Neural progenitor cell (in vitro differentiated cells): ENCODE measurements at places on chromosomes 5 and 9. TPM values are rescaled to one million over a fixed set of nuclear protein-coding genes. Genes with fewer than 3 reads are reported as not detected.

PCDHGA2 gene
- total RNA-seq, result 0.37 and 0.71 TPM in 2 replicates

CEP78 gene
- 102 and 122 TPM in 2 replicates for total RNA-seq

TAF1L gene
- not detected in 2 replicates for total RNA-seq

PRDM9 gene
- total RNA-seq, result not detected in 2 replicates

GRCh38 chr5:98433673-98434072 is 339.8 kb upstream of the RGMB start:
- H3K4me1 ChIP-seq, result peaks cover 16% of the 10 kb centered on the region
- H3K4me3 ChIP-seq, result no peak overlapping the region
- H3K27ac ChIP-seq, result no peak overlapping the region
- H3K36me3 ChIP-seq, result no peaks in the 10 kb centered on the region
- no peak for DNase-seq

DNA sequence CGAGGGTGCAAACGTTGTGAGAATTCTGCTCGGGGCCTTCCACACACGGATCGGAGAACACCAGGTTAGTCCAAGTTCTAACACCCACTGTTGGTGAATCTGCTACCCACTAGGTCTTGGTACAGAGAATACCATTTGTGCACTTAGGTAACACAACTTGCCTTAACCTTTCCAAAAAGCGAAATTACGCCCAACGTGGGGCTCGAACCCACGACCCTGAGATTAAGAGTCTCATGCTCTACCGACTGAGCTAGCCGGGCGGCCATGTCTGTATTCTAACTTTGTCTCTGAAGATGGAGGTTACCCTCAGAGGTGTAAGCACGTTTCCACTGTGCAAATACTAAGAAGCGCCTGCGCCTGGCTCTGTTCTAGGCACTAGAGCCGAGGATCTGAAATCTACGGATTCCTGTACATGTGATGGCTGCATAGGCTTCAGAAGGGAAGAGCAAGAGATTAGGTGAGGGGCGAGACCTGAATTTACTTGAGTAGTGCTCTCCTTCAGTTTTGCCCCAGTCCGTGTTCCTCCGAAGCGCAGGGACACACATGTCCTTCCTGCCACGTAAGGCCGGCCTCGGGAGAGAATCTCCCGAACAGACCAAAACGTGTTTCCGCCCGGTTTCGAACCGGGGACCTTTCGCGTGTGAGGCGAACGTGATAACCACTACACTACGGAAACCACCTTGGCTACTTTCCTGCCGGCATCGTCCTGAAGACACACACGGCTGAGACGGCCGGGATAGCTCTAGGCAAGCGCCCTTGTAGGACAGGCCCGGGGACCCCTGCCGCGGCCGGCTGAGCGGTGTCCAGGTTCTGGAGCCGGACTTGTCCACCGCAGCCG is 1.1 kb upstream of the TRIM41 start:
- H3K4me3 ChIP-seq, result peak overlapping the region; percentile 100
- peaks cover 10% of the 10 kb centered on the region for H3K27me3 ChIP-seq
- peaks cover 7% of the 10 kb centered on the region for H3K4me1 ChIP-seq
- DNase-seq, result peak; percentile 91

- H3K4me1 ChIP-seq, result no peaks in the 10 kb centered on the region
- no peak for DNase-seq
- no peaks in the 10 kb centered on the region for H3K36me3 ChIP-seq
- H3K27ac ChIP-seq, result no peak overlapping the region
- no peaks in the 10 kb centered on the region for H3K27me3 ChIP-seq
Measured at GRCh38 chr9:107540164-107540561, 50.6 kb upstream of the KLF4 start.

- no peaks in the 10 kb centered on the region for H3K27me3 ChIP-seq
- no peaks in the 10 kb centered on the region for H3K4me1 ChIP-seq
- no peak for DNase-seq
- no peak overlapping the region for H3K4me3 ChIP-seq
Measured at GRCh38 chr9:108511307-108511706, 344.5 kb downstream of the ACTL7B start.

DNA sequence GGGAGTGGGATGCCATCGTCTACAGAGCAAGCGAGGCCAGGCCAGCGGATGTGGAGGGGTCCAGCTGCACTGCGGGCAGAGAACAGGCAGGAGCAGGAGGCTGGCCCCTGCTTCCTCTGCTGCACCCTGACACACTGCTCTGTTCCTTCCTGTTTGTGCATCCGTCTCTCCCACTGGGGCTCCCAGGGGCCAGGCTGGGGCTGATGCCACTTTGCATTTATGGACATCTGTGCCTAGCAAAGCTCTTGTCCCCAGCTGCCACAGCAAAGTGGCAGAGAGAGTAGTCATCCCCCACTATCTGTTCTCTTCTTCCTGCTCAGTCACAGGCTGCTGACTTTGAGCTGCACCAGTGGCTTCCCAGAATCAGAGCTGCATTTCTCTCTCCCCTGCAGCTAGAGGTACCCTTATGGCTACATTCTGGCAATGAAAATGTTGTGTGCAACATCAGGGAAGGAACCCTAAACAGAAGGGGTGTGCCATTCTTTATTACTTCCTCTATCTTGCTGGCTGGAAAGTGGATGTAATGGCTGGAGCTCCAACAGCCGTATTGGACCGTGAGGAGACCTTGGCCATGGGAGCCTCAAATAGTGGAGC is 4.2 kb upstream of the NINJ1 start:
- no peak overlapping the region for H3K4me3 ChIP-seq
- peaks cover 6% of the 10 kb centered on the region for H3K4me1 ChIP-seq
- no peaks in the 10 kb centered on the region for H3K36me3 ChIP-seq
- no peak overlapping the region for H3K27ac ChIP-seq

- no peaks in the 10 kb centered on the region for H3K27me3 ChIP-seq
- H3K36me3 ChIP-seq, result no peaks in the 10 kb centered on the region
- H3K27ac ChIP-seq, result no peak overlapping the region
Measured at GRCh38 chr9:133855371-133855770, 117.2 kb upstream of the SARDH start.

GRCh38 chr5:148443241-148443640 is 59.5 kb downstream of the FBXO38 start:
- H3K4me3 ChIP-seq, result no peak overlapping the region
- H3K36me3 ChIP-seq, result peaks cover 19% of the 10 kb centered on the region
- H3K4me1 ChIP-seq, result peaks cover 9% of the 10 kb centered on the region
- DNase-seq, result no peak

- DNase-seq, result no peak
- no peak overlapping the region for H3K4me3 ChIP-seq
- peaks cover 36% of the 10 kb centered on the region for H3K4me1 ChIP-seq
- no peaks in the 10 kb centered on the region for H3K36me3 ChIP-seq
- no peak overlapping the region for H3K27ac ChIP-seq
Measured at GRCh38 chr5:124752854-124753720, 6.6 kb upstream of the ZNF608 start.

DNA sequence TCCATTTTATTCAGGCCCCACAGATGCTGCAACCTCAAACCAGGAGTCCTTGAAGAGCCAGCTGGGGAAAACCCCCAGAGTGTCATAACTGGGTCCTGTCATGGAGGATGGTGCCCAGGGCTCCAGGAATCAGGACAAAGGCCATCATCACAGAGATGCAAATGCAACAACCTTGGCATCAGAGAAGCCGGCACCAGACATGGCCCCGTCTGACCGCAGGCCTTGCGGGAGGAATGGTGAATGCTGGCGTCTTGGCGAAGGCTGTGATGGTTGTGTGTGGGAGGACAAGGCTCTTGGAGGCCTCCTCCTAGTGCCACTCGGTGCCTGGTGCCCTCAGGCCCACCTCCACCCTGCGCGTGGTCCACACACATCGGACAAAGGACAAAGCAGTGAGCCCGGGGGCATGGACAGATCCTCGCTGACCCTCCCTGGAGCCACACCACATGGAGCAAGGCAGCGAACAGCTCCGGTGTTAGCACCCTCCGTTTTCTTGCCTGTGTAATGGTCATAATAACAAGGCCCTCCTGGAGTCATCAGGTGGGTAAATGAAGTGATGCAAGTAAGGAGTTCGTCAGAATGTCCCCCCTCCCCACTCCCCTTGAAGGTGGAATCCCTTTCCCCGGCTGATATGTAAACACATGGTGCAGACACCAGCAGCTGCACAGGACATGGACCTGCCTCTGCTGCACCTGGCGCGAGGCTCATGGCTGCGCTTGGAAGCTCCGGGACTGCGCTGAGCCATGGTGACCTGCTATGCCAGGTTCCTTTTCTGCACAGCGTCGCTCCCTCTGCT is 380.7 kb downstream of the IRX2 start:
- H3K4me1 ChIP-seq, result no peaks in the 10 kb centered on the region
- H3K27me3 ChIP-seq, result no peaks in the 10 kb centered on the region
- no peak overlapping the region for H3K27ac ChIP-seq
- no peaks in the 10 kb centered on the region for H3K36me3 ChIP-seq
